ENCODE measurements at places on chromosomes 12 and 14.

DNA sequence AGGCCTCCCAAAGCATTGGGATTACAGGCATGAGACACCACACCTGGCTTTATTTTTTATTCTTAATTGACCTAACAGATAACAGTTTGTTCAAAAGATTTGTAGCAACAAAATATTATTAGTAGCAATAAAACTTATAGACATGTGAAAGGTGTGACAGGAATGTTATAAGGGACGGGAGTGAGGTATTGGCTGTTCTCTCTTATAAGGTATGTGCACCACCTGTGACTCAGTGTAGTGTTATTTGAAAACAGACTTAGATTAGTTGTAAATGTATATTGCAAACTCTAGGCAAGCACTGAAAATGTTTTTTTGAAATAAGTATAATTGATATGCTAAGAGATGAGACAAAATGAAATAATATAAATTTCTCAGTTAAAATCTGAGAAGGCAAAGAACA lies 57.8 kb downstream of the KLRG1 start:
- no peak for DNase-seq

GRCh38 chr12:57898308-57898970 lies 42.9 kb upstream of the ATP23 start:
- no peak for DNase-seq

DNA sequence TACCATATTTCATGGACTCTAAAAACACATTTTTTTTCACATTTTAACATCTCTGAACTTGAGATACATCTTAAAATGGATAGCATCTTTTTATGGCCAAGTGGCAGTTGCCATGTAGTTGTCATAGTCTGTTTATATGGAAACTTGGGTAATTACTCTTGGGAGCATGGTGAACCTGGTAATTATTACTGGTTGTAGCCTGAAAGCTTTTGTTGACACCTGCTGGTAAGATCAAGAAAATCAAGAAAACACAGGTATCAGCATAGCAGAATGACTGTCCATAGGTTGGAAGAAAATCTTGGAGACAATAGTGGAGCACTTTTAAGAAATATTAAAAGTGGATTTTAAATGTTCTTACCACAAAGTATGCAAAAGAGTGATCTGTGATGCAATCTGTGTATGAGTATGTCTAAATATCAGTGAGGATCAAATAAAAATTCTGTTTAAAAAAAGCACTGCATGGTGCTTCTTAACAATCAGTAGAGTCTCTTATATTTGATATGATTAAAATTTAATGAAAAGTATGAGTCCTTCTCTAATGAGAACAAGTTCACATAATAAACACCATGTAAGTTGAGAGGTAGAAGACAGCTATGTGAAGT lies 44.2 kb downstream of the TTC8 start:
- DNase-seq: no peak

GRCh38 chr12:125081427-125081826 lies 16.2 kb downstream of the AACS start:
- no peak for DNase-seq

DNA sequence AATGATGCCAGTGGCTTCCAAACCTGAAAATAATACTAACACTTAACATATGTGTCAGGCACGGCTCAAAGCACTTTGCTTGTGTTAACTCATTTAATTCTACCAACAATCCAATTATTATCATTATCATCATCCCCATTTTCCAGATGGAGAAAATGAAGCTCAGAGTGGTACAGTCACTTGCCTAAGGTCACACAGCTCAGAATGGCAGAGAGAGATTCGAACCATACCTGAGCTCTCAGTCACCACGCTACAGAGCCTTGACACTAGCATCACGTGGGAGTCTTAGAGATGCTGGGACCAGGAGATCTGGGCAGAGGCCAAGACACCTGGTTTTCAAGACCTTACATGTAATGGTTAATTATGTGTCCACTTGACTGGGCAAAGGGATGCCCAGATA lies 34.2 kb downstream of the DHX37 start:
- no peak for DNase-seq

DNA sequence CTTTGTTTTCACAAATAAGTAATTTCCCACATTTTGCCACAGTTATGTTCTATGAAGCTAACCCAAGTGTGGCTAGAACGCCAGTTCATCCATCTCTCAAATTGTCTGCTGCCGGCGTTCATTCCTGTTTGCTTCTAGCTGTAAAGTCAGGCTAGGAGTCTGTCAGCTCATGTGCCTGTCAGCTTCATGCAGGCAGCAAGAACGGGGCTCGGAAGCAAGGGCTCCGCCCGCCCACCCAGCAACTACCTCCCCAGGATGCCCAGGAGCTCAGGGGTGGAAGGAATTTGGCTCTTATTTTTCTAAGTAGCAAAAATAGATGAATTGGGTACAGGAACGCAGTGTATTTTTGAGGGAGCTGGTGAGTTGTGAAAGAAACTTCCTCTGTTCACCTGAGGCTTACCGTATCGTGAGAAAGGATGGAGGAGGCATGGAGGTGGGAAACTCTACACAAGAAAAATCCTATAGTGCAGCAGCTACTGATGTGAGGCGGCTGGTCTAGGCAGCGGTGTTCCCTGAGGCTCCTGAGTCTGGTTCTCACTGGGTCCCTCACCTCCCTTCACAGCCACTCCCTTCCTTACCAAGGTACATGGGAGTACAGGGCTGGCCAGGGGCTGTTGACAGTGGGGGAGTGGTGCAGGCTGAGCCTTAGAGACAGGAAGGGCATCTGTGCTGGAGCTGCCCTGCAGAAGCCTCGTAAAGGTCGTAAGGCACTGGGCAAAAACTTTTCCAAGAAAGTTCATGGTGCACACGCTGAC lies 54.5 kb upstream of the AMN start:
- DNase-seq: no peak

DNA sequence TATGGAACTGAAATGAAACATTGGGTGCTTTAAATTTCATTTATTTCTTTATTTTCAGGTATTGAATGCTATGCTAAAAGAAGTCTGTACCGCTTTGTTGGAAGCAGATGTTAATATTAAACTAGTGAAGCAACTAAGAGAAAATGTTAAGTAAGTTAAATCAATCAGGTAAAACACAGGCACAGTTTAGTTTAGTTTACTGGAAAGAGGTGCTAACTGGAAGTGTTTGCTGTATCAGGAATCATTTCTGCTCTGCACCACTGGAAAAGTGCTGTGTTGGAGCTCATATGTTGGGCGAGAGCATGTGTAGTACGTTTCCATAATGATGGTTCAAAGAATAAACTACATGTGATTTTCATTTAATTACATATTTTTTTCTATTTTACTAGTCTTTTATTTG lies 16.7 kb downstream of the SRP54 start:
- no peak for DNase-seq

- DNase-seq: no peak
Observed at GRCh38 chr12:92719674-92720073, 16.9 kb downstream of the PLEKHG7 start.

- DNase-seq: no peak
Observed at GRCh38 chr14:101537286-101537685, 24.0 kb upstream of the DIO3 start.

- no peak for DNase-seq
Observed at GRCh38 chr12:26211331-26211730, 16.0 kb downstream of the SSPN start.

GRCh38 chr14:67722293-67722692 lies 20.6 kb downstream of the RDH12 start:
- DNase-seq: no peak

GRCh38 chr14:81348061-81348460 lies 52.1 kb downstream of the STON2 start:
- no peak for DNase-seq

DNA sequence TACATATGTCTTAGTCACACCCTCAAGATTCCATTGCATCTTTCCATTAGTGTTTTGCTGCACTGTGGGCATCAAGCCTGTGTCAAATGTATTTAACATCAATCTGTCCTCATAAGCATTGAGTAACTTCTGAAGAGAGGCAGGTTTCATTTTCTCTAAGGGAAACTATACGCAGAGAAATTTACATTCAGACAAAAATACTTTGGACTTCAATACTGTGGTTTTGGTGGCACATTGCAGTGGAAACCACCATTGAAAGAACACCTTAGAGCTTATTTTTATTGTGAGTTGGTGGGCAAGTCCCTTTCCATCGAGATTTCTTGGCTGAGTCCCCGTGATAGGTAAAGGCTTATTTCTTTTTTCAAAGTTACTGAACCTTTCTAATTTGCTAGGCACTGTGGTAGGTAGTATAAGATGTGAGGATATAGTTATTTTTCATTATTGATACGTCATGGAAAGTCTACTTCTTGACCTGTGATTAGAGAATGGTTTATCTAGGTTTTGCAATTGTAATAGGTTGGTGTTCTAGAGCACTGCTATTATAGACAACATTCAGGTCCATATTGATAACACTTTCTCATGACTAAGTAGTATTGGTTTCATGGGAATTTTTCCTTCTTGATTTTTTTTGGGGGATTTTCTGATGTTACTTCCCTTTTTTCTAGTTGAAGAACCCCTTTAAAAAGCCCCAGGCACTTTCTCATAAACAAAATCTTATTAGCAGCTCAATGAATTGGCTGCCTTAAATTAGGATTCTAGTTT lies 81.9 kb downstream of the CFAP54 start:
- no peak for DNase-seq

GRCh38 chr12:47078086-47078395 lies 1.4 kb upstream of the PCED1B start:
- no peak for DNase-seq

- DNase-seq: no peak
Observed at GRCh38 chr14:88255798-88256197, 67.3 kb downstream of the KCNK10 start.

All from AG09319 (cell line).